ENCODE measurements at places on chromosomes 5 and 9.

DNA sequence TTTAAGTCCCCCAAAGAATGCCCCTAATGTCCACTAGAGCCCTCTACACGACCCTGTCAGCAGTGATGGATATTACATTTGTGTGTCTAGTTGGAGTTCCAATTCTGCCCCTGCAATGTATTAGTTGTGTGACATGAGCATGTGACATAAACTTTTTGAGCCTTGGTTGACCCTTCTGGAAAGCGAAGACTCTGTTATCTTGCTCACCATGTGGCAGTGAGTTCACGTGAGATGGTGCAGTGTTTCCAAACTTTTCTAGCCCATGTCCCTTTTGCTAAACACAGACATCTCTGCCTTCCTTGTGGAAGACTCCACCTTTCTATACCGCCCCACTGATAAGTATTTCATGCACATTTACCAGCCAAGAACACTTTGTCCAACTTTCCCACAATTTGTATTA lies 87.0 kb upstream of the BOD1 start:
- DNase-seq, result no peak

- no peak for DNase-seq
These were observed 209.5 kb downstream of the SLIT3 start for GRCh38 chr5:169091396-169091980.

DNA sequence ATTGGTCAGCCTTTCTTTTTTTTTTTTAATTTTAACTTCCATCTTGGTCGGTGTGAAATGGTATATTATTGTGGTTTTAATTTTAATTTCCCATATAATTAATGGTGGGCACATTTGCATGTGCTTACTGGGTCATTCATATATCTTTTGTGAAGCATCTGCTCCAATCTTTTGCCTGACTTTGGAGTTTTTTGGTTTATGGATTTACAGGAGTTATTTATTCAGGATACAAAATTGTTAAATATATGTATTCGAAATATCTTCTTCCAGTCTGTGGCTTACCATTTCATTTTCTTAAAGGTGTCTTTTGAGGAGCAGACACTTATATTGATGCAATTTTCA lies 682 bp upstream of the RIGI start:
- no peak for DNase-seq

DNA sequence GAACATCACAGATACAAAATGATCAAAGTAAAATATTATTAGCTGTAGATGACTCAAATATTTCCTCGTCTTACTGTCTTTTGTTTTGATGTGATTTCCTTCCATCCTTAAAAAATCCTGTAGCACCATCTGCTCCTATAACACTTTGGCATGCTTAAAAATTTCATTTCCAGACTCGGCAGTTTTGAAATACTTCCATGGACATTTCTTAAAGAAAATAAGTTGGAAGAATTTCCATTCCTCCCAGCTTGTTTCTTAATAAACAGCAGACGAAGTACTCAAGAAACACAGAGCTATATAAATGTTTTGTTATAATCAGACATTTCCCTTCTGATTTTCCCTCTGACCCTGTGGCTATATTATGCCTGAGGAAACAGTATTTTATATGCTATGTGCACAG lies 41.2 kb upstream of the SVEP1 start:
- no peak for DNase-seq

- no peak for DNase-seq
These were observed 20.9 kb upstream of the MAN2A1 start for GRCh38 chr5:109668668-109669422.

GRCh38 chr5:164484948-164485347 lies 979.5 kb downstream of the MAT2B start:
- no peak for DNase-seq

- no peak for DNase-seq
These were observed 130.9 kb upstream of the RASA1 start for GRCh38 chr5:87136733-87137132.

- no peak for DNase-seq
These were observed 33.8 kb upstream of the LECT2 start for GRCh38 chr5:135988546-135988945.

- no peak for DNase-seq
These were observed 1.3 kb downstream of the UBE2R2 start for GRCh38 chr9:33818167-33818846.

- no peak for DNase-seq
These were observed at the start of gene LCP2 for GRCh38 chr5:170297589-170298462. TSS of gene LCP2 (minus strand) at chr5:170297777. CDS start at chr5:170297611, 166 bp downstream.

- no peak for DNase-seq
These were observed 421.9 kb upstream of the KCNN2 start for GRCh38 chr5:113939988-113940387.

DNA sequence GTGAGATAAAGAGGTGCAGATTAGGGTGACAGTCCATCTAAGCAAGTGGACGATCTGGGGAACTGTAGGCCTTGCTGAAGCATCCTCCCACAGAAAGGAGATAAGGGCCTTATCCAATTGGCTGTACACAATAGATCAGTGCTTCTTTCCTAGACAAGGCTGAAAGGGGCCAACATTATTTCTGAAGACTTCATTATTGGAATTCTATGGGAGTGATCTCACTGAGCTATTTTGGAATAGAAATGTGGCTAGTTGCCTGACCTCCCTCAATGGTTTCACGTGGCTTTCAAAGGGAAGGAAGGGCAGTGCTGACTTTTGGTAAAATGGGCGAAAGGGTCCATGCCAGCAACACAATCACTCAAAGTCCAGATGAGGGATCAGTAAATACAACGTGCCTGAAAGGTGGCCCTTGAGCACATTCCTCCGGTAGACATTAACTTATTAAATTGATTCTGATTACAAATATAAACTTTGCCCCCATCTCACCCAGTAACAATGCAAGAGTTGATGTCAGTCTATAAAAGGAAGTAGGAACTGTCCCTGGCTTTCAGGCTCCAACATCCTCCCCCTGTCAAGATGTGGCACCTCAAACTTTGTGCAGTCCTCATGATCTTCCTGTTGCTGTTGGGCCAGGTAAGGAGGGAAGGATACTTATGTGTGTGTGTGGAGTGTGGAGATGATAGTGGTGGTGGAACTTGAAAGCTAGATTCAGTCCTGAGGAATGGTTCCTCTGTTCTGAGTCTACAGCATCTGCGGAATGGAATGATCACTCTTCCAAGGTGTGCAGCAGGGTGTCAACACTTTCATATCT lies at the start of gene LEAP2:
Gene LEAP2 (plus strand): TSS at position 550 of the 811 bp plus-strand sequence. CDS start 27 bp downstream, at position 577.
- no peak for DNase-seq

- no peak for DNase-seq
These were observed 34.6 kb upstream of the CCL21 start for GRCh38 chr9:34744295-34745221.

DNA sequence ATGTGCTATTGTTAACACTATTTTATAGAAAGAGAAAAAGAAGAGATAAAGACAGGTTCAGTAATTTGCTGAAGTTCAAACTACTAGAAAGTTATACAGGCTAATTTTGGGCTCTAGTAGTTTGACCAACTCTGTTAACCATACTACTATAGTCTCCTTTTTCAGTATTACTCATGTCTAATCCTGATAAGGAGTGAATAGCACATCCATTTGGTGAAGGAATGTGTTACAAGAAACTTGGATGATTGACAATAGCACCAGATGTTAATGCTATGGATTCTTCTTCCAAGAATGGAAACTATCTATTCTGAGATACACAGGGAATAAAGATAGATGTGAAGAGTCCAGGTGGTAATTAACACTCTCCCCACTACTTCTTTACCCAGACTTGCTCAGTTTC lies 677.3 kb downstream of the PRELID2 start:
- no peak for DNase-seq

DNA sequence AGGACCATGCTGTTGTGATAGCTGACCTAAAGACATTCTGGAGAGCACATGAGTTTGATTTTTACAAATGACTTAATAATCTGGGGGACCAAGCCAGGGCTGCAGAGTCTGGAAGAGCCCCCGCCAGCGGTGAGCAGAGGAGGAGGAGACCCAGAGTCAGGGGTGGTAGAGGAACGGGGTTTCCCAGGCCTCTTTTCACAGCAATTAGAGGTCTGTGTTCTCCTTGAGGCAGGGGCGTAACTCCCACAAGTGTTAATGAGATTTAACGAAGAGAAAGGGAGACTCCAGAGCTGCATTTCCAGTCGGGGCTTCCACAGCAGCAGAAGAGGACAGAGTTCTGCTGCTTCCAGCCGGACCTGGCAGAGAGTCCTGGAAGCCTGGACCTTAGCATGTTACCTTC lies 137.9 kb upstream of the SLC24A2 start:
- no peak for DNase-seq

DNA sequence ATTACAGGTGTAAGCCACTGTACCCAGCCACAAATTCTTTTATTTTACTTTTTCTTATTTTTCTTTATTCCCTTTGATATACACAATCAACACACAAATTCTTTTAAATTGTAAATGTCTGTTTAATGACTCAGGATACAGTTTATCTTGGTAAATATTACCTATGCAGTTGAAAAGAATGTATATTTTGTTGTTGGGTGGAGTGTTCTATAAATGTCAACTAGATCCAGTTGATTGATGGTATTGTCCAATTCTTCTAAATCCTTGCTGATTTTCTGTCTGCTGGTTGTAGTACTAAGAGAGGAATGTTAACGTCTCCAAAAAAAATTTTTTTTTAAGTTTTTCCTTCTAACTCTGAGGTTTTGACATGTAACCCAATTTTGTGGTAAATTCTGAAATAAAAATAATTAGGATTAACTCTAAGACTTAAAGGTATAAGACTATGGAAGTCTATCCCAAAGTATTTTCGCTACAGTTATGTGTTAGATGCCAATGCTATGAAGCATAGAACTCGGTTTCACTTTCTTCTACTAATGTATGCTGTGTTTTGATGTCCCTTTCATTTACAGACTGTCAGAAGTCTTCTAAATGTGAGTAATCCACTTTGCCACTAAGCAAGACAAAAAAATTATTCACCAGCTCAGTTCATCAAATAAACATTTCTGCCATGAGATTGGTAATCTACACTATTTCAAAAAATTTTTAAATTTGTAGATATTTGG lies 720.2 kb upstream of the C9orf72 start:
- DNase-seq, result no peak

DNA sequence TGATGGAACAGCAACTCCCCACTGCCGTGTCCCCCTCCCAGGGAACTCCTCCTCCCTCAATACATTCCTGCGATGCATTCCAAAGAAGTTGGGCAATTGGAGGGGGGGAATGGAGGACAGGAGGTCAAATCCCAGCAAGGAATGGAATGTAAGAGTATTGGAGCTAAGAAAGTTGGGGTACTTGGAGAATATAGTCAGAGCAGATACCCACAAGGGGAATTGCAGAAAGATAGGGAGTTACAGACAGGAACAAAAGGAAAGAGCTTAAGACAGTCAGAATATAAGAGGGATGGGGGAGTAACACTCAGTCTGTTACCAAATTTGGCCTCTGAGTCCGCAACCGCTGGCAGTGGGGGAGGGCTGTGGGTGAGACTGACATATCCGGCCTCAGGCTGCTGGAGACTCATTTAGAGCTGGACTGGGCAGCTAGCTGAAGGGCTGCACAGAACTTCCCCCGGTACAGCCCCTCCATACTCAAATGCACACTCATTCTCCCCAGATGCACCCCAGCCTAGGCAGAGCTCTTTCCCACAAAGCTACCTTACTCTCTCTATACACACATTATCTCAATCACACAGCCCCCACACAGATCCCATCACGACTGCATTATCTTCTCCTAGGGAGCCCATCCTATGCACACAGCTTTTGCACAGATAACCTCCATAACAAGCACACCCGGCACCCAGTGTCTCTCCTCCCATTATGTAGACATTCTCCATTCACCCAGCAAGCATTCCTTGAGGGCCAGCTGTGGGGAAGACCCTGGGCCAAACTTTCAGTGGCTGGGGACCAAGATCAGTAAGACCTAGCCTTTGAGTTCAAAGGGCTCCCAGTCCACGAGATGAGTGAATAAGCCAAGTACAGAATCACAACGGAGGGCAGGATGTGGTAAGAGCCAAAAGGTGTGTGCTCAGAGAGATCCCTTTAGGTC lies 3.7 kb downstream of the TLN1 start:
- no peak for DNase-seq

DNA sequence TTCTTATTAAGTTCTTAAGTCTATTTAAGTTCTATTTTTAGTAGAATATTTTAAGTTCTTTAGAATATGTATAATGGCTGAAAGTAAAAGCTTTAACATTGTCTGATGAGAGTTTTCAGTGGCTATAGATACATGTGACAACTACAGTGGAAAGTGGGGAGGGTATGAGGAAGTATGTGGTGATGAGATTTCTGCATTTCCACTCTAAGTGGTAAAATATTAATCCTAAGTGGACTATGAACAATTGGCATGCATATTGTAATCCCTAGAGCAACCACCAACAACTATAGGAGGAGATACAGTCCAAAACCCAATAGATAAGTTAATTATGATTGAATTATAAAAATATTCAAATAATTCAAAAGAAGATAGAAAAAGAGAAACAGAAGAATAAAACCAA lies 183.6 kb downstream of the GADD45G start:
- no peak for DNase-seq

DNA sequence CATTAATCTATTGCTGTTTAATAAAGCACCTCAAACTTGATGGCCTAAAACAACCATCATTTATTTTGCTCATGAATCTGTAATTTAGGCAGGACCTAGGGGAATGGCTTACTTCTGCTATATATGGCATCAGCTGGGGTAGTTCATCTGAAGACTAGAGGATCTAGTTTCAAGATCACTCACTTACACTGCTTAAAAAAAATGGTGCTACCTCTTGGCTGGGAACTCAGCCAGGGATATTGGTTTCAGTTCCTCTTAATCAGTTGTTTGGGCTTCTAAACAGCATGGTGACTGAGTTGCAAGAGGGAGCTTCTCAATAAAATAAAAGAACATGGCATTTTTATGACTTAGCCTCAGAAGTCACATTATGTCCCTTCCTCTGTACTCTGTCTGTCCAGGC lies 142.0 kb downstream of the FAM114A2 start:
- DNase-seq, result no peak

- no peak for DNase-seq
These were observed 219.6 kb downstream of the DENND1A start for GRCh38 chr9:123710299-123710698.

- no peak for DNase-seq
These were observed 67.7 kb downstream of the ABCA1 start for GRCh38 chr9:104860263-104860662.

DNA sequence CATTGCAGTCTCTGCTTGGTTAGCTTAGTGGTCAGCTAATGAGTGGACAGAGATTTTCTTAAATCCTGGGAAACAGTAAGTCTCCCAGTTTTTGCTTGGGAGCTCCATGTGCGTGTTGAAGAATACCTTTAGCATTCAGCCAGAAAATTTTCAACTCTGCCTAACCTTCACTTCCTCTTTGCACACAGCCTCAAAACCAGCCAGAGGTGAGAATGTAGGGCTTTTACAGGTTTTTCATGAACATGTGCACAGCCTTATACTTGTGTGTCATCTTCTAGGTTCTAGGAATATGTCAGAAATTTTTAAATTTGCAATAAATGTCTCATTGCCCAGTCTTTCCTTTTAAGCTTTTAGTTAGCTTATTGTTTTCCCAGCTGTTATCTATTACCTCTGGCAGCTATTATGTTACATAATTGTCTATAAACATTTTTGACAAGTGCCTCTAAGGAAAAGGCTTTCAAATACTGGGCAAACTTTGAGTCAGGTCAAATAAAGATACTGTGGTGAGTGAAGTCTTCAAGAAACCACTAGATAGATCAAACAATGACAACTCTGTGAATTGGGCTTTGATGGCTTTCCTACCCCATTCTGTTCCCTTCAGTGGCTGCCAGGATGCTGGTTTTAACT lies 12.7 kb downstream of the ADGRV1 start:
- DNase-seq, result no peak

Measured in SK-N-DZ (cell line).